ENCODE measurements at places on chromosomes 7 and 10.

DNA sequence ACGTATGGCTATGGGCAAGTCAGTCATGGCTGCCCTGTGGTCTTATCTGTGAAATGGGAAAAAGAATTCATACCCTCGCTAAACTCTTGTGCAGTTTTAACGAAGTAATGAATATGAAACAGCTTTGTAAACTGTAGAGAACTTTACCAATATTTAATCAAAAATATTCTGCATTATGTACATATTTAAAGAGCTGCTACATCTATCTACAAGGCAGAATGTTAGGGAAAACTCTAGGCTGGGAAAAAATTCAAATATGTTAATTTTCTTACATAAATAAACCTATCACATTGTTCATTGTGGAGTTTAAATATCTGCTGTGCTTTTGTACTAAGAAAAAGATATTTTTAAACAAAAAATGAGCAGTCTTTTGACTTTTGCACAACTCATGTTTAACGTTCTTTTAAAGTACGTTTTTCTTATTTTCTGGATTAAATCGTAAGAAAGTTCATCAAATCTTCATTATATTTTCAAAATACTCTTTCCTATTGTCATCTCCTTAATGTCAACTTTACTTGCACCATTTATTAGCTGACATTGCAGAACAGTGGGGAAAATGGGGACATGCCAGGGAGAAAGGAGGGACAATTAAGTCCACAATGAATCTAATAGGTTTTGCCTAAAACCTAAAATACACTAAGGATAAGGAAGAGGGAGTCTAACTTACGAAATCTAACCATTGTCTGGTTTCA lies 57.5 kb downstream of the ICA1 start:
- no peak for DNase-seq

- peak; percentile 76 for DNase-seq
Observed at GRCh38 chr7:131057015-131057793, 270.5 kb upstream of the MKLN1 start.

GRCh38 chr7:43925984-43926797 lies at the start of gene UBE2D4:
TSS of gene UBE2D4 (plus strand) at chr7:43926436. CDS start at chr7:43926533, 97 bp downstream.
- peak; percentile 81 for DNase-seq

GRCh38 chr7:48782511-48782910 lies 141.8 kb upstream of the CDC14C start:
- no peak for DNase-seq

DNA sequence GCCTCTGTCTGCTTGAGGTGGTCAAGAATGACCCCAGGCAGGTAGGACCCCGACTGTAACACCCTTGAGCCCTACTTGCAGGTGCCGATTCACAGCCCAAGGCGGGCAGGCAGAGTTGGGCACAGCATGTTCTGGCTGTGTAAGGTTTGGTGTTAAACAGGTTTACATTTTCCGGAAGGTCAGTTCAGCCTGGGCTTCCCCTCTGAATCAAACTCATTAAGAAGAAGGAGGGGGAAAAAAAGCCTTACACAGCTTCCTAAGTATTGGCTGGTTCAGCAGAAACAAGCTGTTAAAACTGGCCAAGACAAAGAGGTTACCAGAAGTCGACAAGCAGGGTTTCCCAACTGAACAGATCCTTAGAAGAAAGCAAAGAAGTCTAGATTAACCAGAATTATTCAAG lies 132.7 kb downstream of the PRPF18 start:
- DNase-seq: no peak

DNA sequence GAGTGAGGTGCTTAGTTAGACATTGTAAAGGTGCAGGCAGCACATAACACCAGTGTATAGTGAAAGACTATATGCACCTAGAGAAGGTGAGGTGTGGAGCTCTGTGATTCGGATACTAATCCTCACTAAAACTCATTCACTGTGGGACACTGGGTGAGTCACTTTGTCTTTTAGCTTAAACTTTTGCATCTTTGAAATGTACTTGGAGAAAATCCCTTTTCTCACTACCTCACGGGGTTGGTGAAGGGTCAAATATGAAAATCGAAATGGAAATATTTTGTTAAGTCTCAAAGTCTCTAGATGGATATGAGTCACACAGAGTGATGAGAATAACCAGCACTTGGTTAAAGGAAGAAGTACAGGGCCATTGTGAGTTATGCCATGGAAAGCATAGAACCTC lies 38.0 kb downstream of the MDFIC start:
- no peak for DNase-seq
